ENCODE measurements at places on chromosomes 12 and 14.

DNA sequence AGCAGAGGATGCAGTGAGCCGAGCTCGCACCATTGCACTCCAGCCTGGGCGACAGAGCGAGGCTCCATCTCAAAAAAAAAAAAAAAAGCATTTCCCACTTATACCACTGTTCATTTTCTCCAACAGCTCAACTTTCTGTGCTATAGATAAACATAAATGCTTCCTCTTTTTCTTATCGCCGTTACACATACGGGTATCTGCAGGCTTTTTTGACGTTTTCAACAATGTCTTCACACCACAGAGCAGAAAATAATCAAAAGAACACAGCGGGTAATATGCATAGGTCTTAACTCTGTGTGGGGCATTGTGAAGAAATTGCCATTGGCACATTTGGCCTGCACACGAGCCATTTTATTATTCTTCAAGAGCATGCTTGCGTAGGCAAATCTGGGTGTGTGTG, 86.4 kb downstream of the CAPZA3 start:
- no peak for DNase-seq

- peak; percentile 47 for DNase-seq
These were observed 34.5 kb downstream of the HMGA2 start for GRCh38 chr12:65858831-65859230.

GRCh38 chr12:47757840-47758583, 668 bp downstream of the RAPGEF3 start:
- DNase-seq: no peak

DNA sequence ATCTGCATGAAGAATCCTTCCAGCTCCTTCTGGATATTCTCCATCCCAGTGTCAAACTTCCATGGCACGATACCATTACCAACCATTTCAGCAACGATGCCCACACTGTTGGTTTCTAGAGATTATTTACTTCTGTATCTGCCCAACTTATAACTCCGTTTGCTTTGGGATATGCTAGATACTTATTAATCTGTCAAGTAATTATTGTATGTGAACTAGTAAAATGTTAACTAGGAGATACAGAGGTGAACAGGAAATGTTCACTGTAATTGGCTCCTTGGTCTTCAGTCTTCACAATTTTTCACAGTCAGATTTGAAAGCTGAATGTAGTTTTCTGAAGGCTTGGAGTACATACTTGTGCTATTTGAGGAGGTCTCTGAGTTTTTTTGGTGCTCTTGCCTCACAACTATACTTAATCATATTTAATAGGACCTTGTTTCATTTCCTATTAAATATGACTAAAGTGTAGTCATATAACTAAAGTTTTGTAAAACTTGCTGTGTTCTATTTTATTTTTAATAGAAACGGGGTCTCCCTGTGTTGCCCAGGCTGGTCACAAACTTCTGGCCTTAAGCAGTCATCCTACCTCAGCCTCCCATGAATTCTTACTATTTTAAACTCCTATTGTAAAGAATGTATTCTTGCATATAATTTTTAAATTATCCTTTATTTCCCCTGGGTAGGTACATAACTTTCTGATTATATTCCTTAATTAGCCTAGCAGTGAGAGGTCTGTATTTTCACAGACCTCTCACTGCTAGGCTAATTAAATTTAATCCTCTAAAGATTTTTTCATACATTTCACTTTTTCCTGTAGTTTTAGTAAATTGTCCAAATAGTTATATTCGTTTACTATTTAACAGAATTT, 79.7 kb downstream of the FGD4 start:
- no peak for DNase-seq

- no peak for DNase-seq
These were observed 194.5 kb downstream of the C12orf75 start for GRCh38 chr12:105524961-105525360.

GRCh38 chr12:116092776-116093175, 184.7 kb downstream of the MED13L start:
- no peak for DNase-seq

- no peak for DNase-seq
These were observed 1010.8 kb downstream of the FLRT2 start for GRCh38 chr14:86540636-86541247.

DNA sequence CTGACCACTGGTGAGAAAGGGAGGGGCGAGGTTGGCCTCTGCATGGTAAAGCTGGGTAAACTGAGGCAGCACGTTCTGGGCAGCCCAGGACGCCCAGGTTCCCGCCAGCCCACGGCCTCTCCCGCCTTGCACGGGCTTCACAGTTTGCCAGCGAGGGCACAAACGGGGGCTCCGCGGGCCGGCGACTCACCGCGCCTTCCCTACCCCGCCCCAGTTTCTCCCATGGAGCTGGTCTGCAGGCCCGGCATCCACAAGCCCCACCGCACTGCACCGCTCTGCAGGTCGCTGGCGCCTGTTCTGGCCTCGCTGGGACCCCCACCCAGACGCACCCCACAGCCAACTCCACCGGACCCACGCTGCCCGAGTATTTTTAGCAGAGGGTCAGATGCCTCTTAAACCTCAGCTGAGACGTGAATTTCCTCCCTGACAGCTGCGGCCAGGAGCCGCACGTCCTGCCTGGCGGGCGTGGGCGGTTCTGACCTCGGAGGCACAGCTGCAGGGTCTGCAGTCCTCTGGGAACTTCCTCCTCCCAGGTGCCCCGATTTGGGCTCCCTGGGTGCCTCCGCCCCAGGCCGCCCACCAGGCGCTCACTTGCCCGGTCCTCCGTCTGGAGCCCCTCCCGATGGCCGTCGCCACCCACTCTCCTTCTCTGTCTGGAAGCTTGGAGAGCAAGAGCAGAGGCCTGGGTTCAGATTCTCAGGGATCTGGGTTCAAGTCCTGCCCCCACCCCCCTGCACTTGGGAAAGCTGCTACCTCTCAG, 29.5 kb upstream of the INF2 start:
- DNase-seq: no peak

- DNase-seq: no peak
These were observed 29.2 kb downstream of the CRADD start for GRCh38 chr12:93706387-93706786.

DNA sequence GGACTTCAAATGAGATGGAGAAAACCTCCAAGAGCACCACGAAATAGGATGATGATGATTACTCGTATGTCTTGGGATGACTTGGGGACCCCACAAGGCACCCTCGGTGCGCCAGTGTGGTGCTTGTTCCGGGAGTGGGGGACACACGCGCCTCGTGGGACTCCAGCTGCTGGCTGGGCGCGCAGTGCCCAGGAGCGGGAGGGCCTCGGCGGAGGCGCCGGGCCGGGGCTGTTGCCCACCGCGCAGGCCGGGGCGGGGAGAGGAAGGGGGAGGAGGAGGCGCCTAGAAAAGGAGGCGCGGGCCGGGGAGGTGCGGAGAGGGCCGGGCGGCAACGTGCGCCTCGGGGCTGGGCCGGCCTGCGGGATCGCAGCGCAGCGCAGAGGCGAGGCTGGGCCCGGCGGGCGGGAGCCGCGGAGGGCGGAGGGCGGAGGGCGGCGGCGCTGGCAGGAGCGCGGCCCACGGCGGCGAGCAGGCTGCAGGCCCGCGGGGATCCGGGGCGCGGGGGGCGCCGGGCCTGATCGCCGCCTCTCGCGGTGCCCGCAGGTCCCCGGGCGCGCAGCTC, at the start of gene RFLNA:
Gene RFLNA (plus strand): TSS at position 314 of the 562 bp plus-strand sequence. CDS start 337 bp downstream, outside the sequence.
- peak; percentile 64 for DNase-seq

DNA sequence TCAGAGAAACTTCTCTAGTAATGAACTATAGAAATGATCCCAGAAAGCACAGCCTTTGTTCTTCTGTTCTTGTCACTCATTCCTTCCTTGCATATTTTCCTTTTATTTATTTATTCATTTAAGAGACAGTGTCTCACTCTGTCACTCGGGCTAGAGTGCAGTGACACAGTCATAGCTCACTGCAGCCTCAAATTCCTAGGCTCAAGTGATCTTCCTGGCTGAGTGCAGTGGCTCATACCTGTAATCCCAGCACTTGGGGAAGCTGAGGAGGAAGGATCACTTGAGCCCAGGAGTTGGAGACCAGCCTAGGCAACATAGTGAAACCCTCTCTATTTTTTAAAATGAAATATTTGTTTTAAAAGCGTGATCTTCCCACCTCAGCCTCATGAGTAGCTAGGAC, 11.5 kb downstream of the TECPR2 start:
- DNase-seq: no peak

DNA sequence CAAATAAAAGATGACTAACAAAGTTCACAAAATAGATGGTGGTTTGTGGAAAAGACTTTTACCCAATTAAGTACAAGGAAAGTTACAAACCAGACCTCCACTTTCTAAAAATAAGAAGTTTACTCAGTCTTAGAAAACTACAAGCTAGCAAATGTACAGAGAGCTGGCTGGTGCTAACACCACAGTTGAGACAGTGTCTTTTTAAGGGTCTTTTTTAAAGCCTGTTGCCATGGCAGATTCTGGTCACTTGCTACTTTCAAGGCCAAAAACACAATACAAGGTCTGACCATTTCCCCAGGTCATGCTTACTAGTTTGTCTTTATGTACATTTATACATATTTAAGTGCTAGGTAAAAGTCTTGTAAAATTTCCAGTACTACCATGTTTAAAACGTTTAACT, 2.4 kb downstream of the BTG1 start:
- peak; percentile 55 for DNase-seq

GRCh38 chr12:14845350-14845750, 2.0 kb upstream of the ART4 start:
- DNase-seq: peak; percentile 81

DNA sequence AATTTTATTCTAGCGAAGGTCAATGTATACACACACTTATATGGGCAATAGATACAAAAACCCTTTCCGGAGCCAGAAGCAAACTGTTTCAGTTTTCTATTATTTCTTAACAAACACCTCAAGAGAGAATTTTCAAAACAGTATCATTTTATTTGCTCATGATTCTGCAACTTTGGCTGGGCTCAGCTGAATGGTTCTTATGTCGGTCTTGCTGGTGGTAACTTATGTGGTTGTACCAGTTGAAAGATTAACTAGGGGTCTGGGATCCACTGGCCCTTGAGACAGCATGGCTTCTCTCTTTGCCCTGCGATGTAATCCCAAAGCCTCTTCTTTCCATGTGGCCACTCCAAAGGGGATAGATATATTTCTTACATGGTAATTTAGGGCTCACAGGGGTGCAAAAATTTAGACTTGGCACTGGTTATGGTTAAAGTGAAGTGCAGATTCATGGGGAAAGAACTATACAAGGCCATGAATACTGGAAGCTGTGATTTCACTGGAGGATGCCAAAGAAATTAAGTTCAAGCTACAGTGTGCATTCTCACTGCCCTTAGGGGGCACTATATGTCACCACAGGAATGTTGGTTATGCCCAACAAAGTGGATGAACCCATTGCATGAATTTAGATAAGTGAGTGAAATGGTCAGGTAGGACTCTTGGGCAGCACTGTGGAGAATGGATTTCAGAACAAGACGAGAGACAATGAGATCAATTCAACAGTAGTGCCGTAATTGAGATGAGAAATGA, 94.3 kb upstream of the NAV3 start:
- DNase-seq: no peak

DNA sequence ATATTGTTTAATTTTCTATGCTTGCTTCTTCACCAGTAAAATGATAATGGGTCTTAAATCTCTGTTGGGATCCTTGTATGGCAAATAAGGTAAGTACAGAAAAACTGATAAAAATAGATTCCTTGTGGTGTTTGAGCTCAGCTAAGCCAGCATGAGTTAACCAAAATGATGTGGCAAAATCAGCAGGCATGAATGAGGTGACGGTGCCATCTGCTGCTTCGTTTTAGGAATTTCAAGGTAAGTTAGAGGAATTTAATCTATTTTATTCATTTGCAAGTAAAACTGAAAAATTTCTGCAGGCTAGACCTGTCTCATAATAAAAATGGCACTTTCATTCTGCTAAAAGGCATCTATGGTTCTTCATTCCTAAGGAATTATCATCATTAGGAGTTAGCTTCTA, 10.0 kb upstream of the CLEC7A start:
- peak; percentile 74 for DNase-seq

DNA sequence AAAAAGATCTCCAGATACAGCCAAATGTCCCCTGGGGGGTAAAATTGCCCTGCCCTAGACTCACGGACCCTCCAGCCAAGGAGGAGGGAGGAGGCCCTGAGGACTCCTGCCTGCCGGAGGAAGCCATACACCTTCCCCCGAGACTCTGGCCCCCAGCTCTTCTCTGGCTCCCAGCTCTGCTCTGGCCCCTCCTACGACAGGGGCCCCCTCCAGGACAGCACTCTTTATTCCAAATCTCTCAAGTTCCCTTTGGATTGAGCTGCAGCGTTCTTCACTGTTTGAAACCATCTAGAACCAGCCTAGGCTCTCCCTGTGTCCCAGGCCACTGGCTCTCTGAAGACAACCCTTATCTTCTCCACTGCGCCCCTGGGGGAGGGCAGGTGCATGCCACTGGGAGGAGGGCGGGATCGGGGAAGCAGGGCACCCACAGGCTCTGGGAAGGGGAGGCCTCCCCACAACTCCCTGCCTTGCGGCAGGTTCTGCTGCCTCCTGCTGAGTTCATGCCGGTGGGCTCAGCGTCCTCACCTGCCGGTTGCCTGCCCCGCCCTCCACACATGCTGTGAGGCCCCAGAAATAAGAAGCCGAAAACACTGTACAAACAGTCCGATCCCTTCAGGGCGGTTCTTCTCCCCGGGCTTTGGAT, 112.7 kb downstream of the DICER1 start:
- no peak for DNase-seq

GRCh38 chr14:86333493-86333892, 803.5 kb downstream of the FLRT2 start:
- peak; percentile 6 for DNase-seq

GRCh38 chr14:102246071-102246470, 58.9 kb downstream of the MOK start:
- no peak for DNase-seq

- no peak for DNase-seq
These were observed 66.0 kb downstream of the DENND5B start for GRCh38 chr12:31524791-31525495.

DNA sequence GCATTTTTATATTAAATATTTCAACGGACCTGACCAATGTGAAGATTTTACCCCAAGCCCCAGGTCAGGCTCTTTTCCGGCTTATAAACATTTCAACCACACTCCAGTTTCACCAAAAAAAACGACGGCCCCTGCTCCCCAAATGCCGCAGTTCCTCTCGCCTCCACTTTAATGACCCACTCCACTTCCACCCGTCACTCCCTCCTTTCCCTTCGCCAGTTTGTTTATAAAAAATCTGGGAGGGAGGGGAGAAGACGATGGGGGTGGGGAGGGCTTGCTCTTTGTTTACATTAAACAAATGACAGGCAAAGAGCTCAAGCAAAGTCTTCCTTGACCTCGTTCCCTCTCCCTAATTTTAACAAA, 5.4 kb downstream of the SIX6 start:
- peak; percentile 29 for DNase-seq

DNA sequence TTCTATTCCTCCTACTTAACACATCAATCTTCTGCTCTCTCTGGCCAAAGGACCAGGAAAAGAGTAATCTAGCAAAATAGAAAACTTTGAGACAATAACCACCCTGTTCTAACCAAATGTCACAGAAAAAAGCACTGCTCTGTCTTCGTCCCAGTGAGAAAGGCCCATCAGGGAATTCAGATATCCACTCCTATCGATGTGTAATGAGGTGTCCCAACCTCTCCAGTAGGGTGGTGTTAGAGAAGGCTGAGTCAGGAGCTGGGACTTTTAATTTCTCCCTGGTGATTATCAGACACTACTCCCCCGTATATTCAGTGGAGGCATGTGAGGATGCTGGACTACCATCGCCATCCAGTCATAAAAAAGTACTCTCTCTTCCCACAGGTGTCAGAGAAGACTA, 130.3 kb downstream of the TMTC3 start:
- DNase-seq: no peak

Data from lung (tissue), 17 donors.